ENCODE measurements at places on chromosomes 4 and X. TPM values are rescaled to one million over a fixed set of nuclear protein-coding genes. Genes with fewer than 3 reads are reported as not detected.

DNA sequence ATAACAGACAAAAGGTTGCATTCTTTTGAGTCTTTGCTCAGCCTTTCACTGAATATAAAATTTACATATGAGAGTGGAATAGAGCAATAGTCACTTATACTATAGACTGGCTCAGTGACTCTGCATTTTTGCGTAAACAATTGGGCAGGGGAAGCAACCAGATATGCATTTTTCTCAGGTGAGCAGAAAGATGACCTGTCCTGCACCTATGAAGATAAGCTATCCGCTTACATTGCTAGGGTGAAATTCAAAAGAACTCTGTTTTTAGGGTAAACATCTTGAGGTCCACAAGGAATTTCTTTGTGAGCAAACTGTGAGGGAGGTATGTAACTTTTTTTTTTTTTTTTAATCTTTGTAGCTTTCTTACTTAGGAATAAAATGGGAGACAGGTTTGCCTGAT is 602.4 kb upstream of the PRKX start:
- DNase-seq = no peak

DNA sequence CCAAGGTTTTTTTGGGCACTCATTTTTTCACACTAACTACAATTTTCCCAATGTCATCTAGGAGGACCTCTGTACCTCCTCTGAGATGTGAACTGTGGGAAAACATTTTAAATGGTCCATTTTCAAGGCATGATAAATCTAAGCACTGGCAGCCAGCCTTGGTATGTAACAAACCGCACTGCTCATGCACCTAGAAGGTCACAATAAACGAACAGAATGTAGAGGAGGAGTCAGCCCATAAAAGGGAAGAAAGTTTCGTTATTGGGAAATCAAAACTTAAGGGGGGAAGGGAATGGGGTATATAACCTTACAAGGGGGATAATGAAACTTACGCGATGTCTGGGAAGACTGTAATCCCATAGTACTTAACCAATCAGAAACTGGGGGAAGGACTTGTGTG is 16.4 kb downstream of the COX18 start:
- DNase-seq = no peak

The FABP2 gene
- total RNA-seq = not detected

DNA sequence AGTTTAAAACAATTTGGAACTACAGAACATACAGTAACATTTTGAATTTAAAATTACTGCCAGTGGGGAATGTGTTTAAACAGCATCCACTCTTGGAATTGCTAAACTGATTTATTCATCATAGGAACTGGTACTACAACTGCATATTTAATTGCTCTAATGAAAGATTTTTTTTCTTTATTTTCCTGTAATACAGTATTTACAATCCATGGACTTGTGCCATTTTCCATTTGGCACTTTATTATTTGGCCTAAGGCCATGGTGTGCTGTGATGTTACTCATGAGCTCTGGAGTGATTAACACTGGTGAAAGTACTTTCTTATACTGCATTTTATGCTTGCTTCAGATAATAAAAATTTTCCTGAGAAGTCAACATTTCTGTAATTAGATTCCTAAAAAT is 69.7 kb upstream of the NUDT6 start:
- peak; percentile 71 for DNase-seq

The P2RY4 gene
- not detected for total RNA-seq

The DCAF4L1 gene
- 0.13 TPM for total RNA-seq

The NDST3 gene
- total RNA-seq = 8.3 TPM

- DNase-seq = no peak
Observed at GRCh38 chr4:153488006-153488891, 22.1 kb downstream of the TMEM131L start.

The CITED1 gene
- 0.13 TPM for total RNA-seq

DNA sequence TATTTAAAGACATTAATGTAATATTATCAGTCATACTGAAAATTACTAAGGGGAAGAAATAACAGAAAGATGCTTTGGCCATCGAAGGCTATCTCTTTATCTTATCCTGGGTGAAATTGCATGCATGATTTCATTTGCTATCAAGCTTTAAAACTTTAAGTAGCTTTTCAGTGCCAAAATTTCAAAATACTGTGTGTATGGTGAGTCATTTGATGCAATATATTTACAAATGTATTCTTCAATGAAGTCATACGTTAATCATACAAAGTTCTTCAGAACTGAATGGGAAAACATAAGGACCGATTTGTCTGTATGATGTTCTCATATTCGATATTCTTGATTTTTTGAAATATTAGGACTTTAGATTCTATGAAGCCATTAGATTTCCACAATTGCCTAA is 1295.8 kb upstream of the AGA start:
- DNase-seq = no peak

The BRCC3 gene
- 10.0 TPM for total RNA-seq

DNA sequence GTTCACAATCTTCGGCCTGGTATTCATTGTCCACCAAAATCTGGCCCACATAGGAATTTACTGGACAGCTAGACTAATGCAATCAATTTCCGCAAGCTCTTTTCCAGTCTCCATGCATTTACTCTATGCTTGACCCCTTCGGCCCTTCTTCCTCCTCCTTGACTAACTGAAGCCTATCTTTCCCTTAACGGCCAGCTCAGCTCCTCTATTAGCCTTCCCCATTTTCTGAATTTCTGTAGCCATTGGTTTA is 1.2 kb upstream of the PHKA2 start:
- DNase-seq = no peak

The TKTL2 gene
- total RNA-seq = not detected

DNA sequence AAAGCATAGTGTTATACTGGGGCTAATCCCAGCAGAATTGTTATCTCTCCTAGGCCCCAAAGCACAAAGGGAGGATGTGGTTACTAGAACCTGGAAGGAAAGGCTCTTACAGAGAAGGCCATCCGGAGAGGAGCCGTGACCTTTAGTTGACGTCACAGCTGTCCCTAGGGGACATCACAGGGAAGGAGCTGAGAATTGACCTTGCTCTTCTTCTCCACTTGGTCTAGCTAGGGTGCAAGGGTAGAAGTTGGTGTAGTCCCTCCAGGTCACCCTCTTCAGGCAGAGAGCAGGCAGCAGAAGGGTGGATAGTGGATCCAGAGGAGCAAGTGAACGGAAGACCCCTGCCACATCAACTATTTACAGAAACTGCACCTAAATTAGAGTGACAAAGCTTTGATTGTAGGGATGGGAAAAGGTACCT is 22.8 kb upstream of the FGF2 start:
- DNase-seq = peak; percentile 64

The NUDT10 gene
- total RNA-seq = under 0.01 TPM

DNA sequence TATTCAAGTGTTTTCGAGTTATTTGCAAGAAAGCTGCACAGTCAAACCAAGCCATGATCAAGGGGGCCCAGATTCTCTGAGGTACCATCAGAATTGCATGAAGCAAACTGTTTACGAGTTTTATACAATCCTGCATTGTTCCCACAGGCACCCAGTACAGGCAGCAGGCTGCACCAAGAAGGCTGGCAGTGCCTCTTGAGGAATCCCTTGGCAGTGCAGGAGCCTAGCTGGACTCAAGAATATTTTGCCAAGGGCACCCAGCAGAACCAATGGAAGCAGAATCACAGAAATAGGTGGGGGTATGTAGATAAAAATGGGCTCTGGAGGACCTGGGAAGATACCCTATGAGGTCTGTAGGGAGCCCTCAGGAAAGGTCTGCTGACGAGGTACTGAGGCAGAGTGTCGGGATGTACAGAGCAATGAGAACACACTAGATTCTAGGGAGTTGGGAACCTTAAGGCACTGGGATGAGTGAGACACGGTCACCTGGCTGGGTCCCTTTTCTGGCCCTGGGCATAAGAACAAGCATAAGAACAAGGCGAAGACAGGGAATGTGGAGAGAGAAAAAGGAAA is 2.5 kb upstream of the PLP1 start:
- peak; percentile 55 for DNase-seq

Data from dermis microvascular lymphatic vessel endothelial cell (primary cell).